Renal cortex interstitium (tissue), 15 donors: ENCODE measurements at places on chromosomes 1 and 21. TPM values are rescaled to one million over a fixed set of nuclear protein-coding genes. Genes with fewer than 3 reads are reported as not detected.
A peak's percentile ranks its signal among the peaks of the same experiment; 100 is the strongest.

GRCh38 chr1:22763487-22764200, 53.0 kb downstream of the EPHB2 start:
- no peak for DNase-seq

- no peak for DNase-seq
These were observed 853 bp downstream of the TTC22 start for GRCh38 chr1:54800041-54800898.

DNA sequence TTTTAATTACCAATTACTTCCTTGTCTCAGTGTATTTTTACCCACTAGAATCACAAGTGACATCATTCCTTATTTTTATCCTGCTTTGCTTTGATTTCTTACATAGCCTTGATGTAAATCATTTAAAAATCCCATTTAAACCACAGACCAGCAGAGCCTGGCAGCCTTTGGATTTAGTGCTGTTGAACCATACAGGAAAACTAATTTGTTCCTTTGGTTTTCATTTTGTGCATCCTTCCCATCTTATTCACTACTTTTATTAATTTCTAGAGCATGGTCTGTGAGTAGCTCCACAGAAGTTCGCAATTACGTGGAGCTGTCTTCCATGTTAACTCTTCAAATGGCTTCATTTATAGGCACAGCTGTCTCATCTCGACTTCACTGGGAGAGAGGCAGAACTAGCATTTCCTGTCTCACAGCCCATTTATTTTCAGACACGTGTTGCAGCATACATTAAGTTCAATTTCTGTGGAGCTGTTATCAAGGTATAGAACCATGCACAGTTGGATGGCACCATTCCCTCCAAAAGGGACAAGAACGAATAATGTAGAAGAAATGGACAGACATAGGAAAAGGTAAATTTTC, 235.3 kb downstream of the MRPL39 start:
- DNase-seq: no peak

DNA sequence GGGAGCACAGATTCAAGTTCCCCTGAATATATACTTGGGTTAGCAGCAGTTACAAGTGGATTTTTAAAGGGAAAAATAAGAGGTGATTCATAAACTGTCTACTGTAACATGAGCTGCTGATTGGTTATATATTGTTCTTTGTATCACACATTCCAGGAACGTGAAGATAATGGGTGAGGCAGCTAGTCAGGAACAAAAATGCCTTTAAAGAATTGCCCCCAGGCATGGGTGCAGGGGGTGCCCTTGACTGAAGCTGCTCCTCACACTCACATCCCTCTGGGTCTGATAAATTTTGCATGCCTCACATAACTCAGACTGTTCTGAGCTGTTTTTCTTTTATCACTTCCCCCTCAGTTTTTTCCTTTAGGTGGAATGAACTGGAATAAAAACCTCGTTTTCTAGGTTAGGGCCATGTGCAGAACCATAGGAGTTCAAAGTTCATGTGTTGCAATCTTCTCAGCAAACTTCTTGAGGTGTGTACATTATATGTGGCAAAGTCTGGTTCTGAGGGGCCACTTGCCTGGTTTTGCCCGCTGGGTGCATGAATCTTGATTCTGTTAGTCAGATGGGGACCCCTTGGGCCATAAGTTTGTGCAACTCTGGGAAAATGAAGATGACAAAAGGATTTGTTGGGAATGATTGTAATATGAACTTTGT, 21.1 kb downstream of the TBX19 start:
- DNase-seq: no peak

GRCh38 chr1:26023826-26024225, 2.3 kb downstream of the EXTL1 start:
- DNase-seq: no peak

DNA sequence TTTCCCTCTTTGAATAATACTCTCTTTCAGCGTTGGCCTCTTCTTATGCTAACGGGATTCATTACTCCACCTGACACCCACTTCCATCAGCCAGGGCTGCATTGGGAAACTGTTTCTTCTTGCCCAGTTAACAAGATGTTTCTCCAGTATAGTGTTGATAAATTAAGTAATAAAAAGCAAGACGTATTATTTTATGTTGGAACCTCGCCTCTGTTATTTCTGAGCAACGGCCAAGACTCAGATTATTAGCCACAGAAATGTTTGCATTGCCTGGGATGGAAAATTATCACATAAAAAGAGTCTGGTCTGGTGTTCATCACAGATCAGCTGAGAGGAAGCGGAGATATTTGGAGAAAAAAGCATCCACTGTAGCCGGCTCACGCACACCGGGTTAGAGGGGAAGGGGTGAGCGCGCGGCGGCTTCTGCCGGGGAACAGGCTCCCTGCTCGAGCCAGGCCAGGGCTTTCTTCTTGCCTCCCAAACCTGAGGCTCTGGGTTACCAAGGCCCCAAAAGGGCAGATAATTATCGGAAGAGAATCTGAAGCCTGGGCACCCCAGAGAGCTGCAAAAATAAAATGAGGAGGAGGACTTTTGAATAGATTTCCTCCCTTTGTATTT, 189.5 kb downstream of the PRDM16 start:
- no peak for DNase-seq

DNA sequence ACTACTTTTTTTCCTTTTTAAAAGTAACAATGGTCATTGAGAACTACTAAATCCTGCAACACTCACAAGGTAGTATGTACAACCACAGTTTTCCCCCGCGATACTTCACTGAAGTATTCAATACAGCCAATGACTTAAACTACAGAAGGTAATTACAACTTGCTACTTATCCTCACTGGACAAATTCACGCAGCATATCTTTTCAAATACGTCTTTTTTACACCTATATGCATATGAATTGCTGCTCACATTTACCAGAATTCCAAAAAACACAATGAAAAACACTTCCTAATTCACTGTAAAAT, 12.4 kb downstream of the NRIP1 start:
- DNase-seq: no peak

- DNase-seq: peak; percentile 68
These were observed 9.5 kb upstream of the TMEM39B start for GRCh38 chr1:32063261-32063681.

DNA sequence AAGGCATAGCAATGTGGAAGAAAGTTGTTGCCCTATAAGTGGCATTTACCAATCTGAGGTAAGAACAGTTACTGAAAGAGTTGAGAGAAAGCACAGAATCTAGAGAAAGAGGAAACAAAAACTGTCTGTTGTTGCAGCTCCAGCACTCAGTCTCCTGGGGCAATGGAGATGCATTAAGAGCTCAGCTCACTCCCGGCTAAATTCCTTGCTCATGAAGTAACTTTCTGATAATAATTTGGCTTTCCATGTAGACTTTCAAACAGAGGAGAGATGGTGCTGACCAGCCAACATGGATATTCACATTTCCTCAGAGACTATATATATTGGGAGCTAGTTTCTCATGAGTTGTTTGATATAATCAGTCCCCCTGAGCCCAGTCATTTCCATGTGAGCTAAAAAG, 135.3 kb downstream of the GDAP2 start:
- DNase-seq: no peak

DNA sequence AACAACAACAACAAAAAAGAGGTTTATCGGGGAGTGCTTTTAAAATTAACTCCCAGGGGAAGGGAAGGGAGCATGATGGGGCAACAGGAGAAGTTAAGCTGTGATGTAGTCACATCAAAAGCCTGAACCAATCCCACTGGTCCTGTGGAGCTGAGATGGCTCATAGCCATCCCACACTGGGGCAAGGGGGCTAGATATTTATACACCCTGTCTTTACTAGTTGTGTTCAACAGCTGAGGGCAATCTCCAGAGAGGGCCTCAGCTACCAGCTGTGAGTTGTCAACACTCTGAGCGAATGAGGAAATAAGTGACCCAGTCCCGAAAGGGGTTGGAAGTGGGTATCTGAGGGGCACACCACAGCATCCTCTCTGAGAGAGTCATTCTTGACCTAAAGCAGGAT, 31.0 kb upstream of the CREG1 start:
- no peak for DNase-seq

- DNase-seq: no peak
These were observed 10.8 kb upstream of the UBXN10 start for GRCh38 chr1:20174937-20175666.

DNA sequence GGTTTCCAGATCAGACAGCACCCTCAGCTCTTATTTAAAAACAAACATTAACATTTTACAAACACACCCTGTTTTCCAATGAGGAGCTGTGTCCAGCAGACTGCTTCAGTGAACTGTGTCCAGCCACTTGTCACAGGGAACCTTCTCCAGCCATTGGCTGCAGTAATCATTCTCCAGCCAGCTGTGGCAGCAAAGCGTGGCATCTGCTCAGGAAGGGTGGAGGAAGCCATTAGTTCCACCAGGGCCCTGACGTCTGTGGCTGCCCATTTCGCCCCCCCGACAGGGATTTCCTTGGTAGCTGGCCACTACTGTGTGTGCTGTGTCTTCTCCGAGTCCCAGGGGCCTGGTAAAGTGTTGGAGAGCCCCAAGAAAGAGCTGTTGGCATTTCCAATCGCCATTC, 62.9 kb upstream of the SELENON start:
- DNase-seq: peak; percentile 84

- no peak for DNase-seq
These were observed 121.4 kb downstream of the CCDC185 start for GRCh38 chr1:223514644-223515043.

DNA sequence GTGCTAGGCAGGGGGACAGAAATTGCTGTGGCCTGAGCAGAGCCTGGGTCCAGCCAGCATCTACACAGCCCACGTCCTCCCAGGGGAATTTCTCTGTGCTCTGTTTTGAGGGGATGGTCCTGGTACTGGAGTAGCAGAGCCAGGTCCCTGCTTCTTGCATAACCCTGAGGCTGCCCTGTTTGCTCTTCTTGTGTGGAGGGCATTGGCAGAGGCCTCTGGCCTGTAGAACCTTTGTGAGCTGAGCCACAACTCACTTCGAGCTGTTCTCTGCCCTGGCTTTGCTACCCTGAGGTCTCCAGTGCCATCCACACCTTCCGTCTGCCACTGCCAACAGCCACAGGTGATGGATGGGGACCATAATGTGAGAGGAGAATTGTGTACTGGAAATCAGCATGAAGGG, 101.9 kb downstream of the KCNJ15 start:
- no peak for DNase-seq

- peak; percentile 22 for DNase-seq
These were observed 732 bp downstream of the ABCG1 start for GRCh38 chr21:42219606-42220137.

DNA sequence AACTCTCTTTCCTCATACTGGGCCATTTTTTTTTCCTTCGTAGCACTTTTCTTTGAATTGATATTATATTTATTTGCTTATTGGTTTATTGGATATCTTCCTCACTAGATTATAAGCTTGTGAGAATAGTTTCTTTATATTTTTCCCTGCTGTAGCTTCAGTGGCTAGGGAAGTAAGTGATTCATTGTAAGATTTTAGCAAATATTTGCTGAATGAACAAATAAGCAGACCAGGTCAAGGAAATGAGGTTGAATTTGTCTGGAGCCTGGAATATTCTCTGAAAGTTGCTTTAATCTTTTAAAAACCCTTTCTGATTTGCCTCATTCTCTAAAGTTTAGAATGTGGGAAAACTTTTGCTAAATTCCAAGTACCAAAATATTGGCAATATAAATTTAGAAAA, 80.2 kb downstream of the RABGAP1L start:
- no peak for DNase-seq

- no peak for DNase-seq
These were observed 2.9 kb upstream of the OR2T12 start for GRCh38 chr1:248306103-248306502.

DNA sequence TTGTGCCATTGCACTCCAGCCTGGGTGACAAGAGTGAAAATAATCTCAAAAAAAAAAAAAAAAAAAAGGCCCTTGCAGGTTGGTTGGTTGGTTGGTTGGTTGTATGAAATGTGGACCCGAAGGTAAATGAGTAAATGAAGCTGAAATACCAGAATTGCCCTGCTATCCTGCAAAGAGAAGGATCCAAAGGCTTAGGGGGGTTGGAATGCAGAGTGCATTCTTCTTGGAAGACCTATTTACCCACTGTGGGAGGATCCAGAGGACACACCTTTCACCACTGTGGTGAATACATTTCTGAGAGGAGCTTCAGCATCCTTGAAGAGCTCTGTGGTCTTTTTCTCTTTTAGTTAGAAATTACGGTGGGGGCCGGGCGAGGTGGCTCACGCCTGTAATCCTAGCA, 28.7 kb upstream of the EIF4G3 start:
- DNase-seq: no peak

DNA sequence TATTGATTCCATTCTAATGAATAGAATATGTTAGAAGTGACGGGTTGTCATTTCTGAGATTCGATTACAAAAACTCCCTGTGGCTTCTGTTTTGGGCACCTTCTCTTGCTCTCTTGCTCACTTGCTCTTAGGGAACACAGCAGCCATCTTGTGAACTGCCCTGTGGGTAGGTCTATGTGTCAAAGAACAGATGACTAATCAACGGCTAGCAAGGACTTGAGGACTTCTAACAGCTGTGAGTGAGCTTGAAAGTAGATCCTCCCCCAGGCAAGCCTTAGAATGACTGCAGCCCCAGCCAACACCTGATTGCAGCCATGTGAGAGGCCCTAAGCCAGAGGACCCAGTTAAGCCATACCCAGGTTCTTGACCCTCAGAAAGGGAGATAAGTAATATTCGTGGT, 49.3 kb downstream of the AZIN2 start:
- no peak for DNase-seq

DNA sequence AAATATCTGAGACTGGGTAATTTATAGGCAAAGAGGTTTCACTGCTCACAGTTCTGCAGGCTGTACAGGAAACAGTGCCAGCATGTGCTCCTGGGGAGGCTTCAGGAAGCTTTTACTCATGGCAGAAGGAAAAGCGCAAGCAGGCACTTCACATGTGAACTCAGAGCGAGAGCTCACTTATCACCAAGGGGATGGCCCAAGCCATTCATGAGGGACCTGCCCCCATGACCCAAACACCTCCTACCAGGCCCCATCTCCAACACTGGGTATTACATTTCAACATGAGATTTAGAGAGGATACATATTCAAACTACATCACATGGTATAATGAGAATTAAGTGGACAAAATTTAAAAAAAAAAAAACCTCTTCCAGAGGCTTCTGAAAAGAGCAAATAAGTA, 13.7 kb downstream of the WASF2 start:
- no peak for DNase-seq

- DNase-seq: no peak
These were observed 6.6 kb upstream of the PRRX1 start for GRCh38 chr1:170657275-170657853.

- DNase-seq: peak; percentile 91
These were observed 23.2 kb downstream of the NUAK2 start for GRCh38 chr1:205298191-205298994.

RNF186 gene
- not detected for polyA plus RNA-seq

LENEP gene
- 0.53 TPM for polyA plus RNA-seq

FNDC5 gene
- polyA plus RNA-seq: 46.5 TPM

DCST2 gene
- polyA plus RNA-seq: 3.2 TPM

FLAD1 gene
- polyA plus RNA-seq: 31.6 TPM

GOLPH3L gene
- polyA plus RNA-seq: 42.1 TPM

SHISAL2A gene
- polyA plus RNA-seq: 4.4 TPM

SELL gene
- 2.0 TPM for polyA plus RNA-seq

OR2T27 gene
- not detected for polyA plus RNA-seq

KCNK2 gene
- polyA plus RNA-seq: 3.0 TPM

C1orf87 gene
- 0.14 TPM for polyA plus RNA-seq
